ENCODE measurements at places on chromosomes 2 and 18. TPM values are rescaled to one million over a fixed set of nuclear protein-coding genes. Genes with fewer than 3 reads are reported as not detected.

The BCL11A gene
- polyA plus RNA-seq, result 15.1 TPM

The FAM124B gene
- 2.6 TPM for polyA plus RNA-seq

The LCLAT1 gene
- 22.9 TPM for polyA plus RNA-seq

The FAM237A gene
- polyA plus RNA-seq, result not detected

The ARHGAP25 gene
- polyA plus RNA-seq, result 6.8 TPM

The MLPH gene
- 3.6 TPM for polyA plus RNA-seq

The SERPINB3 gene
- 0.12 TPM for polyA plus RNA-seq

The HOXD13 gene
- polyA plus RNA-seq, result 0.20 TPM

The MC2R gene
- polyA plus RNA-seq, result not detected

The SFTPB gene
- polyA plus RNA-seq, result 0.18 TPM

The ANKRD29 gene
- polyA plus RNA-seq, result 0.93 TPM

The EPHA4 gene
- 65.1 TPM for polyA plus RNA-seq

The FHOD3 gene
- 42.4 TPM for polyA plus RNA-seq

The CDKL4 gene
- 1.2 TPM for polyA plus RNA-seq

The TUBB8B gene
- 0.96 TPM for polyA plus RNA-seq

The CHPF gene
- 20.3 TPM for polyA plus RNA-seq

The IL1F10 gene
- not detected for polyA plus RNA-seq

The PPP1CB gene
- 190 TPM for polyA plus RNA-seq

The UGT1A4 gene
- polyA plus RNA-seq, result not detected

The ARL4C gene
- 51.6 TPM for polyA plus RNA-seq

The DSG4 gene
- not detected for polyA plus RNA-seq

The PLCD4 gene
- polyA plus RNA-seq, result 11.9 TPM

The EHD3 gene
- 21.5 TPM for polyA plus RNA-seq

The CRACDL gene
- 2.5 TPM for polyA plus RNA-seq

The CHAC2 gene
- polyA plus RNA-seq, result 4.9 TPM

The ANAPC1 gene
- 41.9 TPM for polyA plus RNA-seq

The CDH2 gene
- 109 TPM for polyA plus RNA-seq

The PDE11A gene
- 9.4 TPM for polyA plus RNA-seq

The TMEM17 gene
- polyA plus RNA-seq, result 6.8 TPM

The SPR gene
- 8.5 TPM for polyA plus RNA-seq

The SNORC gene
- polyA plus RNA-seq, result 1.6 TPM

The CCDC102B gene
- 8.8 TPM for polyA plus RNA-seq

The PAX8 gene
- 474 TPM for polyA plus RNA-seq

The GCA gene
- polyA plus RNA-seq, result 32.7 TPM

The TFCP2L1 gene
- polyA plus RNA-seq, result 68.0 TPM

The SIX2 gene
- polyA plus RNA-seq, result 22.6 TPM

The NDC80 gene
- 43.4 TPM for polyA plus RNA-seq

The WDR35 gene
- 43.1 TPM for polyA plus RNA-seq

The CDK15 gene
- 1.4 TPM for polyA plus RNA-seq

The RETREG2 gene
- 105 TPM for polyA plus RNA-seq

The UGT1A9 gene
- 4.9 TPM for polyA plus RNA-seq

The FBXO15 gene
- polyA plus RNA-seq, result 6.5 TPM

The SPP2 gene
- polyA plus RNA-seq, result not detected

The PRKAG3 gene
- polyA plus RNA-seq, result 0.15 TPM

The FER1L5 gene
- 1.9 TPM for polyA plus RNA-seq

The PDIA6 gene
- polyA plus RNA-seq, result 328 TPM

The TLX2 gene
- 0.07 TPM for polyA plus RNA-seq

The LRP1B gene
- polyA plus RNA-seq, result 1.1 TPM

The LBX2 gene
- polyA plus RNA-seq, result 3.1 TPM
